ENCODE measurements at places on chromosomes 16 and 17. TPM values are rescaled to one million over a fixed set of nuclear protein-coding genes. Genes with fewer than 3 reads are reported as not detected.

The SMTNL2 gene
- 18.1 TPM for total RNA-seq

The EPX gene
- total RNA-seq, result 0.14 TPM

The CCR7 gene
- 4.0 TPM for total RNA-seq

The CD300LB gene
- 0.82 TPM for total RNA-seq

The TNFSF12 gene
- total RNA-seq, result 46.5 TPM

The SLX4 gene
- 7.0 TPM for total RNA-seq

The IRX5 gene
- 29.0 TPM for total RNA-seq

The KRTAP4-1 gene
- not detected for total RNA-seq

The CD300H gene
- 3.4 TPM for total RNA-seq

DNA sequence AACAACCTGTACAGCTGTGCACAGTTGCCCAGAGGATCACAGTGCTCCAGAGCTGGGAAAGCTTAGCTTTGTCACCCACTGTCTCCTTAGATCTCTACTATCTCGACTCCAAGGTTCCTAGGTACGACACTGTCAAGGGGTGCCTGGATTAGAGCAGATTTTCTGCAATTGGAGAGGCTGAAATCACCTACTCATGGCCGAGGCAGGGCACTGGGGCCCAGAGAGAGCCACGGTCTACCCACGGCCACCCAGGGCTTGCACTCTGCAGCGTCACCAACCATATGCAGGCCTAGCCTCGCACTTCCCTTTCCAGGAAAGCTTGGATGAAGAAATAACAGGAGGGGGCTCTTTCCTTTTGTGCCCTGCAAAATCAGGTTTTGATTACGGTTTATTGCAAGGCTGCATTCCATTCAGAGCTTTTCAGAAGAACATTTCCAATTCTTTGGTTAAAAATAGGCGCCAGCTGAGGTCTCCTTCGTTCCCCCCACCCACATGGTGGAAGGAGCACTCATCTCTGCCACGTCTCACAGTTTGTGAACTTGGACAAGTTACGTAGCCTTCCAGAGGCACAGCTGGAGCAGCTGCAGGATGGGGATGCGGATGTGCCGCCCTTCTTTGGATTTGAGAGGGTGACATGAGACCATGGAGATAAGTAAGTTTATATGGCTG, 80.0 kb downstream of the IRX5 start:
- no peaks in the 10 kb centered on the region for H3K36me3 ChIP-seq
- H3K27me3 ChIP-seq, result no peaks in the 10 kb centered on the region
- no peak for DNase-seq
- H3K27ac ChIP-seq, result no peak overlapping the region
- H3K4me3 ChIP-seq, result no peak overlapping the region

GRCh38 chr16:77588389-77588788, 133.9 kb upstream of the NUDT7 start:
- no peak overlapping the region for H3K4me3 ChIP-seq
- no peak for DNase-seq
- H3K27me3 ChIP-seq, result no peaks in the 10 kb centered on the region
- H3K4me1 ChIP-seq, result no peaks in the 10 kb centered on the region
- H3K36me3 ChIP-seq, result no peaks in the 10 kb centered on the region
- no peak overlapping the region for H3K27ac ChIP-seq

DNA sequence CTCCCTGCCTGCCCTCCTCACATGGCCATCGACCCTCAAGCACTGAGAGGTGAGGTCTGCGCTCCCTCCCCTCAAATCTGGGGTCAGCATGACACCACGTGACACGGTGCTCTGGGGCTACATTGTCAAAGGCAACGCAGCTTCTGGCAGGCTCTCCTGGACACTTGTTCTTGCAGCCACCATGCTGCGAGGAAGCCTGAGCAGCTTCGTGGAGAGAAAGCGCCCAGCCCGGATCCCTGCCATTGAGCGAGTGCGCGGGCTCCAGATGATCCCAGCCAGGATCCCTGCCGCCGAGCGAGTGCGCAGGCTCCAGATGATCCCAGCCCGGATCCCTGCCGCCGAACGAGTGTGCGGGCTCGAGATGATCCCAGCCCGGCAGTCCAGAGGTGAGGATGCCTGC, 70.9 kb upstream of the METRNL start:
- DNase-seq, result no peak
- H3K4me1 ChIP-seq, result peaks cover 6% of the 10 kb centered on the region

- H3K27me3 ChIP-seq, result no peaks in the 10 kb centered on the region
- no peaks in the 10 kb centered on the region for H3K36me3 ChIP-seq
- no peak overlapping the region for H3K4me3 ChIP-seq
- peak; percentile 63 for DNase-seq
- peaks cover 11% of the 10 kb centered on the region for H3K4me1 ChIP-seq
Measured at GRCh38 chr17:2899906-2900305, 103.7 kb downstream of the RAP1GAP2 start.

Data from lung (tissue), 17 donors.